Fibroblast of lung (primary cell): ENCODE measurements at places on chromosomes 16 and 17.

DNA sequence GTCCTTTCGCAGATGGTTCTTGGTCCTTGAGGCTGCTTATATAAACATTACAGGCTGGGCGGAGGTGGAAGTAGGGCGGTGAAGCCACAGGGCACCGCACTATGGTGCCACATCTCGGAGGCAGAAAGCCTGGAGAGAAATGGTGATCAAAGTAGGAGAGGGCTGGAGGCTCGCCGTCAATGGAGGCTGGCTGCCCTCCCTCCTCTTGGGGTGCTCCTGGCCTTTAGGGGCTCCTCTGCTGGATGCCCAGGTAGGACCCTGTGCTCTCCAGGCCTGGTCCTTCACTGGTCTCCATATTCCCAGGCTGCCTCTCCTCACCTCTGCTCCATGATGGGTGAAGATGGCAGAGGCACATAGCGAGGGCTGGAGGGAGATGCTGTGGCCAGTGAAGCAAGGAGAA is 2.1 kb upstream of the TLCD2 start:
- no peak for DNase-seq

GRCh38 chr17:77725846-77726245 is 232.7 kb upstream of the TNRC6C start:
- DNase-seq: no peak

DNA sequence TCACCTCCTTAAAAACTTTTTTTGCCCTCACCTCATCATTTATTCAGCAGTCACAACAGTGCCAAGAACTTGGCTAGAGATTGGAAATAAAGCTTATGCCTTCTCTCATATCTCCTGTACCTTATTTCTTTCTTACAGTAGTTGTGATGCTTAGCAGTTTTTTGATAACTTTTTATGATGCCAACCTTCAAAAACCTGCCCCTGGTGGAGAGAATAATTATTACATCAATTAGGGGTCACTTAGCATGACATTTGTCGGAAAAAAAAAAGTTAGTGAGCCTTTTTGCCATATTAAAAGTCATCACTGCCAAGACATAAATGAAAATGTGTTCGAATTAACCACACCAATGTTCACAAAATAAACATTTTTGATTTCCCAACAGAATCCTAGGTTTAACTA is 296.6 kb downstream of the WWOX start:
- no peak for DNase-seq

GRCh38 chr16:84357191-84357651 is 11.1 kb upstream of the ATP2C2 start:
- peak; percentile 73 for DNase-seq

- DNase-seq: peak; percentile 97
These were observed 12.4 kb downstream of the SGCA start for GRCh38 chr17:50177983-50178834.

- peak; percentile 15 for DNase-seq
These were observed 610 bp downstream of the VPS4A start for GRCh38 chr16:69311533-69312387.

DNA sequence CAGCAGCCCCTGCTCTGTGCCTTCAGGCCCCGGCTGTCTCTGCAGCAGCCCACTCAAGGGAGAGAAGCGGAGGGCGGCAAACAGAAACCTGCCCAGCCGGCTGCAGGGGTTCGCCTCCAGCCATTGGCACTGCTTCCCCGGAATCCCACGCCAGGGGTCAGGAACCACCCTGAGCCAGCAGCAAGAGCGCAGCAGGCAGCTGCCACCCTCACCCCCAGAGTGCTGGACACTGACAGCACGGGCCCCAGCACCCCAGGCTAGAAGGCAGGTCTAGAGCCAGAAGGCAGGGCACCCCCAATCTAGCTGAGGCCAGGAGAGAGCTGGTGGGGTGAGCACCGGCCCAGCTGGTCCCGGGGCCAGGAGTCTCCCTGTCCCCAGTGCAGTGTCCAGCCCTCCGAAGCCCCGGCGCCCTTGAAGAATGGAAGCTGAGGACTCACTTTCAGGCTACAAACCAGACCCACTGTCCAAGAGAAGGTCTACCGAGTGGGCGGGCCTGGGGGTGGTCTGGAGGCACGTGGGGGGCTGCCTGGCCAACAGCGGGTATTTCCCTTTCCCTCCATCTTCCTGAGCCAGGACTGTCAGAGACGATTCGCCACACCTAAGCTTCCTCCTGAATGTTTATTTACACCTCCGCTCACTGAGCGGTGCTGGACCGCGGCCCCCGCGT is 8.4 kb downstream of the UBALD2 start:
- DNase-seq: no peak

DNA sequence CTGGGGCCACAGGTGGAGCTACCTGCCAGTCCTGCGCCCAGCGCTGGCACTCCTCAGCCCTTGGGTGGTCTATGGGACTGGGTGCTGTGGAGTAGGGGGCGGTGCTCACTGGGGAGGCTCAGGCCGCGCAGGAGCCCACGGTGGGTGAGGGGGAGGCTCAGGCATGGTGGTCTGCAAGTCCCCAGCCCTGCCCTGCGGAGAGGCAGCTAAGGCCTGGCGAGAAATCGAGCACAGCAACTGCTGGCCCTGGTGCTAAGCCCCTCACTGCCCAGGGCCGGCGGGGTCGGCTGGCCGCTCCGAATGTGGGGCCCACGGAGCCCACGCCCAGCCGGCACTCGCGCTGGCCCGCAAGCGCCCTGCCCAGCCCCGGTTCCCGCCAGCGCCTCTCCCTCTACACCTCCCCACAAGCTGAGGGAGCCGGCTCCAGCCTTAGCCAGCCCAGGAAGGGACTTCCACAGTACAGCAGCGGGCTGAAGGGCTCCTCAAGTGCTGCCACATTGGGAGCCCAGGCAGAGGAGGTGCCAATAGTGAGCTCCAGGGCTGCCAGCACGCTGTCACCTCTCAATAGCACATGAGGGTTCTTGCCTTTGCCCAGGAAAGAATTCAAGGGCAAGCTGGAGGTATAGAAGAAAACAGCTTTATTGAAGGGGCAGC is 11.0 kb upstream of the EEF2KMT start:
- DNase-seq: no peak

- no peak for DNase-seq
These were observed 97.9 kb downstream of the TRIM37 start for GRCh38 chr17:59008737-59009136.

DNA sequence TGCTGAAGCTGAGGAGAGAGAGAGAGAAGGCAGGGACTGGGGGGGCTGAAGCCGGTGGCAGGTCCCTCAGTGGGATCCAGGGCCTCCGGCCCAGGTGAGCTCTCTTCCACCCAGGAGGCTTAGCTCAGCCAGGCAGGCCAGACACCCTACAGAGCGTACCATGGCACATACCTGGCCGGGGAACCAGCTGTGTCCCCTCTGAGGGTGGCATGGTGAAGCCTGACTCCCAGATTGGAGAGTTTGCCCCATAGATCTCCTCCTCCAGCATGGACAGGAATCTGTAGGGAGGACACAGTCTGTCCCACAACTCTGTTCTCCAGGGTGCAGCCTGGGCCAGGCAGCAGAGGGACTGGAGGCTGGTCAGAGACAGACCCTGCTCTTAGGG is 3.0 kb downstream of the KAT2A start:
- DNase-seq: no peak

- no peak for DNase-seq
These were observed 18.4 kb downstream of the SMIM36 start for GRCh38 chr17:55492781-55493341.

DNA sequence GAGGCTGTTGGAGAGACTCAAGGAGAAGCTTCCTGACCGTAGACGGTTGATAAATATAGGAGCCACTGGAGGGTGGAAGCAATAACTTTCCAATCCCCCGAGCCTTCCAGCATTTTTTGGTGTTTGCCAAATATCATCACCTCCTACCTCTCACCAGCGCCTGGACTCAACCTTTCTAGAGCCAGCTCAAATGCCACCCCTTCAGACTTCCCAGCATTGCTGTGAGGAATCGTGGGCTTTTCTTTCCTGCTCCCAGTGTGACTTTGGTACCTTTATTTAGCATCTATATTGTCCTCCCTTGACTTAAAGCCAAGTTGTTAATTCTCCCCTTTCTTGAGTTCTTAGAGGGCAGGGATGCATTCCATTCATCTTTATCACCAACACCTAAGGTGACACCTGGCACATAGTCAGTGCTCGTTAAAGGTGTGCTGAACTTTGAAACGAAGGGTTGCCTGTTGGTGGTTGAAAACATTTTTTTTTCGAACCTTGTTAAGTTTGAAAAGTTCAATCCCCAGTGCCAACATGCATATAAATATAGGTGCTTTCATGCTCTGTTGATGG is 35.3 kb upstream of the CCR7 start:
- no peak for DNase-seq

- DNase-seq: no peak
These were observed 29.3 kb upstream of the CIBAR2 start for GRCh38 chr16:85141491-85142128.

DNA sequence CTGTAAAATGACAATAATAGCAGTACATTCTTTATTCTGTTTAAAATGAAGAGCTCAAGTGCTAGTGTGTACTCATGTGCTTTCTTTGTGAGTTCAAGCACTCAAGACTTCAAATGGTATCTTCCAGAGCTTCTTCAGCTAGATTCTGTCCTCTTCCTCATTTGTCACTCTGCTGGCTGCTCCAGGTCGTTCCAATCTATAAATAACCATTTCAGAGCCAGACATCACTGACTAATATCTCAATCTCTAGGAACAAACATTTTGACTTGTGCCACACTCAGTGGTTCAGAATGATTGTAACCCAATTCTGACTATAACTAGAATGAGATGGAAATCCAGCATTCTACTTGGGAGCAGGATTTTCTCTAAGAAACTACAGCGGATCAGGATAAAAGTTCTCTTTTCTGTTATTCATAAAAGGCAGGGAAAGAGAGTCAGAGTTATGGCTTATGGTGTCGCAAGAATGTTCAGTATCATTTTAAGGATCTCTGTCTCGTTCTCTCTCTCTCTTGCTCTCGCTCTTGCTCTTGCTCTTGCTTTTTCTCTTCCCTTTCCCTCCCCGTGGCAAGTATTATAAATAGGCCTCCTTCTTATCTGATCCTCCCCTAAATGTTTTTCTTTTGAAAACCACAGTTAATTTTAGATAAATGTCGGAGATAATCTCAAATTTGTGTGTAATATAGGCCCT is 116.3 kb upstream of the MAF start:
- DNase-seq: no peak

DNA sequence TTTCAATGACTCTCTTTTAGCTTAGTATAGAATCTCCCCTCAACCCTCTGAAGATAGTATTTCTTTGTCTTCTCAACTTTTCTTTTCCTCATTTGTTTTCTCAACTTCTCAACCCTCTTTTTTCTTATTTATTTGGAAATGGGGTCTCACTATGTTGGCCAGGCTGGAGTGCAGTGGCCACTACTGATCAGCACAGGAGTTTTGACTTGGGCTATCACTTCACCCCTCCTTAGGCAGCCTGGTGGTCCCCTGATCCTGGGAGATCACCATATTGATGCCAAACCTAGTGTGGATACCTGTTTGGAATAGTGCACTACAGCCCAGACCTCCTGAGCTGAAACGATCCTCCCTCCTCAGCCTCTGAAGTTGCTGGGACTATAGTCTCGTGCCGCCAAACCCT is 79.8 kb downstream of the PITPNC1 start:
- no peak for DNase-seq

DNA sequence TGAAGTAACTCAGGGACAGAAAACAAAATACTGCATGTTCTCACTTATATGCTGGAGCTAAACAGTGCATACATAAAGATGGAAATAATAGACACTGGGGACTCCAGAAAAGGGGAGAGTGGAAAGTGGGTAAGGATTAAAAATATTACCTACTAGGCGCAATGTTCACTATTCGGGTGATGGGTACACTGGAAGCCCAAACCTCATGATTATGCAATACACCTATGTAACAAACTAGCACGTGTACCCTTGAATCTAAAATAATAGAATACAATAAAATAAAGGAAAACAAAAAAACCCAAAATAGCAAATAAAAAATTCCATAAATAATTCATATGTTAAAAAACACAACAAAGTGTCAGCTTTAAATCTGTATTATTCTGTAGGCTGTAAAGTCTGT is 56.9 kb downstream of the MAP2K6 start:
- DNase-seq: no peak

DNA sequence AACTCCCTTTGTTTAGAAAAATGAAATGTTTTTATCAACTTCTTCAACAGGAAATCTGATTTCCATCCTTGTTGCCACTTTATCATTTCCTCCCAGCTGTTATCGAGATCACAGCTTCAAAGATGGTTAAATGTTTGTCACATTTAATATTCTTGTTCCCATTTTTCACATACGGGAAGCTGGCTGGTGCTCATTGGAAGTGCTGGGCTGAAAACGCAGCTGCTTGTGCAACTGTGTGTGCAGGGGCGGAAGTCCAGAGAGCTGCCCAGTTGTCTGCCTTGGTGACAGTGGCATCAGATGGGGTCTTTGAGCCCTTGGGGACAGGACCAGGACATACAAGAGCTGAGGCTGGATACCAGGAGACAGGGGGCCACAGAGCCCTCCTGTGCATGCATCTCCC is 549.2 kb upstream of the CDH11 start:
- no peak for DNase-seq

DNA sequence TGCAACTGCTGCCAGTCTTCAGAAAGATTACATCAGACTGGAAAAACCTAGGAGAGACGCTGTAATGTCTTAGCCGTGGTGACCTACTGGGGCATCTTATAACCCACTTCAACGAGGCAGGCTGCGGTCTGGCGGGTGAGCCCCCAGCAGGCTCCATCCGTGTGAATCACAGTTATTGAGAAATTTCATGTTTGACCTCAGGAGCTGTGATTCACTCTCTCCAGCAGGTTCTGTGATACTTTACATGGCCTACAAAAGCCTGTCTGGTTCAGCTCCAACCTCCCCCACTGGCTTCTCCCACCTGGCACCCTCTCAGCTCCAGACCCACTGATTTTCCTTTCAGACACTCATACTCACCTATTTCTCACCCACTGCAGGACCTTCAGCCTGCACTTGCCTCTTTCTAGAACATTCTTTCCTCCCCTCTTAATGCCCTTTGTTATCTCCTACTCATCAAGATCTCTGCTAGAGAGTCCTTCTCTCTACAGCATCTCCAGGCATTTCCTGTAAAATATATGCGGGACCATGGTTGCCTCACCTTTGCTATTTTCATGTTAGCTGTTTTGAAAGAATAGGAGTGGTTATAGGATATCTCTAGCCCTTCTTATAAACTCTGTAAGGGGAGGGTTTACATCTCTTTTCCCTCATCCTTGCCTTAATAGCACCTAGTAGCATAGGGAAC is 227.9 kb downstream of the MAF start:
- peak; percentile 56 for DNase-seq

DNA sequence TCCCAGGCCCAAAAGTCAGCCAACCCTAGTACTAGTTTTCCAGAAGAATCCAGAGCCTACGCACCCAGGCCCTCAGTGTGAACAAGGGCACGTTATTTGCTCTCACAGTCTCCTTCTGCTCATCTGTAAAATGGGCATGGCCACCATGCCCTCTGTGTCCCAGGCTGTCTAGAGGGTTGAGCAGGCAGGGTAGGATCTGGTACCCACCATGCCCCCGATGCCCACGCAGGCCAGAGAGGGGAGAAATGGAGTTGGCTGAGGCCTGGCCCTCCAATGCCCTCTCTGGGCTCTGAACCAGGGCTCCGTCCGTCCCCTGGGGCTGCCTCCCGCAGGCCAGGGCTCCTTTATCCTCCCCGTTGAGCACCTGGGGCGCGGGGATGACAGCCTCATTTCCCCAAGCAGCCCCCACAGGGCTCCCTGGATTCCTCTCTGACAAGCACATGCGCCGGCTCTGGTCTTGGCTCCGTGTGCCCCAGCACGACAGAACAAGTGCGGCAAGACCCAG is 9.1 kb upstream of the BAHCC1 start:
- DNase-seq: peak; percentile 13

- no peak for DNase-seq
These were observed 101.4 kb downstream of the MAP2K4 start for GRCh38 chr17:12122075-12122474.

GRCh38 chr17:9209347-9209746 is 188.0 kb downstream of the NTN1 start:
- no peak for DNase-seq
